ENCODE measurements at places on chromosomes 5 and 9.

DNA sequence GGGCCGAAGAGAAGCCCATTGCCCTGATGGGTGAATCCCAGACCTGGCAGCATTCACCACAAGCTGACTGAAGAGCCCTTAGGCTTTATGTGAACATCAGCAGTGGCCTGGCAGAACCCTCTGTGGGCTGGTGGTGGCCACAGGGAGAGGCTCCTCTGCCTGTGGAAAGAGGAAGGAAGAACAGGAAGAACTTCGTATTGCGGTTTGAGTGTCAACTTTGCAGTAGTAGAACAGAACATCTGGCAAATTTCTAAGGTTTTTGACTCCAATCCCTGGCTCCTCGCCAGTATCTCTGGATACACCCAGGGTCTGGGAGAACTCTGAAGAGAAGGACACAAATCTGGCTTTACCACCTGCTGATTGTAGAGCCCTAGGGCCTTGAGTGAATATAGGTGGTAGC, 356.4 kb upstream of the GRAMD2B start:
- no peak for DNase-seq

- no peak for DNase-seq
Measured at GRCh38 chr9:84061613-84062193, 81.1 kb downstream of the RMI1 start.

DNA sequence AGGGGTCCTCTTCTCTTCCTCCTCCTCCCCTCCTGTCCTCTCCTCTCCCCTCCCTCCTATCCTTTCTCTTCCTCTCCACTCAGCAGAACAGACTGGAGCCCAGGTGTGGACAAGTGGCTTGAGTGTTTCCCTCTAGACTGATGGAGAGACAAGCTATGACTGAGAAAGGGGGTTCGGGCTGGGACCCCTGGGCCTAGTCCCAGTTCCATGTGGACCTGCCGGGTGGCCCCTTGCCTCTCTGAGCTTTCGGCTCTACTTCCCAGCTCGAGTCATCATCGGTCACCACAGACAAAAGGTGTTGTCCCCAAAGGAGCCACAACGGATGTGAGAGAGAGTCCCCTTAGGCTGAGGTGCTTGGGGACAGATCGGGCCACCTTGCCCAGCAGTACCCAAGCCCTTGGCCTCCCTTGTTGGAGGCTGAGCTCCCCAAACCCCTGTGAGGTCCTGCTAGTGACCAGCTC, 3.4 kb upstream of the RXRA start:
- no peak for DNase-seq

GRCh38 chr9:75532233-75533050, 358.0 kb upstream of the PCSK5 start:
- no peak for DNase-seq

DNA sequence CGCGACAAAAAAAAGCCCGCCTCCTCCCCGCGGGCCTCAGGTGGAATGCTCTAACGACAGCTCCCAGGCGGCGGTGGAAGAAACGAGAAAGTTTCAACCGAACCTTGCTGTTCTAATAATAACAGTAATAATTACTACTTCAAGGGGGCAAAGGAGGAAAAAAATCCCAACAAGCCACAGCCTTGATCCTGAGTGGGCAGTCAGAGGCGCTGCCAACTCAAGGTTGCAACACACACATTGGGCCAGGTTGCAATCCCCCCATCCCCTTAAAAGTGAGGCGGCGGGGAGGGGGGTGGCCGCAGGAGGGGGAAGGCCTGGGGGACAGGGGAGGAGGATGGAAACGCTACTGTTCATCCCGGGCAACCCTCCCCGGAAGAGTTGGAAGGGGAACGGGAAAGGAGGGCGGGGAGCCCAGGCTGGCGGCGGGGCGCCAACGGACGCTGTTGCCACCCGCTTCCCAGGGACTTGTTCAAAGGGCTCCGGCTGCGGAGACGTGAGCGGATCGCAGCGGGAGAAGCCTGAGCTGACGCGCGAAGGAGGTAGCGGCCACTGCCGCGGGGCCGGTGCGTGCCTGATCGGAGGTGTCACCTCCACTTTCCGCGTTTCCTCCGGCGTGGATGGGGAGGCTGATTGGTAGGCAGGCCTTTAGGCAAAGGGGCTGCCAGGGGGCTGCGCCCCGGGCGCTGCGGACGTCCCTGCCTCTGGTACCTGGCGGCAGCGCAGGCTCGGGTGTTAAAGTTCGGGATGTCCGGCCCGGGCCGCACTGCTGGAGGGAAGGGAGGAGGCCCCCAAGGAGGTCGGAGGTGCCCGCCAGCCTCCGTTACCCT, 647 bp downstream of the SMARCA2 start:
- DNase-seq = peak; percentile 24

GRCh38 chr5:178389796-178390195, 157.2 kb upstream of the PHYKPL start:
- no peak for DNase-seq

DNA sequence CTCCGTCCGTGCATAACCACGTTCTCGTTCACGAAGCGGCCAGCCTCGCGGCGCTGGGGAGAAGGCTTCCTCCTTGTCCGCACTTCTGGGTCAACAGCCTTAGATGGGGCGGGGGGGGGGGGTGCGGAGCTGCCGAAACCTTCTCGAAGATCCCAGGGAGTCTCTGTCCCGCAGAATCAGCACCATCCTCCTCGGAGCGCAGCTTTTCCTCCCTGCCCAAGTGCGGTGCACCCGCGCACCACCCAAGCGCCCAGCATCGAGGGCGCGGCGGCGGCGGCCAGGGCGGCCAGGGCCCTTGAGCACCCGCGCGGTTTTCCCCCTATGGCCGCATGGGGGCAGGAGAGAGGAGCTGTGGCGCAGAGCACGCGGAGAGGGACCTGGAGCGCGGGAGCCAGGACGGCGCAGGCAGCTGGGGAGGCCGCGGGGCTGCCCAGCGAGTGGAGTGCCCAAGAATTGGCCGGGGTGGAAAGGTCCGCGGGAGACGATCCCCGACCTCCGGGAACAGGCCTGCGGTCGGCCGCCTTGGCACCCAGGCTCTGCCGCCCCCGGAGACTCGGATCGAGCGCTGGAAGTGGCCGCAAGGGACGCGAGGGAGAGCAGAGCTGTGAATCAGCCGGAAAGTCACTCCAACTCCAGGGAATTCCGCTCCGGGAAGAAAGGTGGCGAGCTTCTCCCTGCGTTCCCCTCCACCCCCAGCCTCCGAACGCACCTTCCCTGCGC, 43.1 kb downstream of the TMEM174 start:
- DNase-seq = peak; percentile 61

DNA sequence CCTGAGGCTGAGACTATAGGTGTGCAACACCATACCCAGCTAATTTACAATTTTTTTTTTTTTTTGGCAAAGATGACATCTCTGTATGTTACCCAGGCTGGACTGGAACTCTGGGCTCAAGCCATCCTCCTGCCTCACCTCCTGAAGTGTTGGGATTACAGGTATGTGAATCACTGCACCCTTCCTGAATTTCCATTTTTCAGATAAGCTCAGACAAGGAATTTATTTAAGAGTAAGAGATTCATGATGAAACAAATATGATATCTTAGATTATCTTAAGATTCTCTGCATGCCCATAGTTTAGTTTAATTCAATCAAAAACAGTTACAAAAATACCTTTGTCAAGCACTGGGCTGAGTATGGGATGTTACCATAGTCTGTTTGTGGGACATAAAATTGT, 128.4 kb upstream of the BASP1 start:
- no peak for DNase-seq

GRCh38 chr5:88487066-88487465, 218.4 kb upstream of the TMEM161B start:
- DNase-seq = no peak

DNA sequence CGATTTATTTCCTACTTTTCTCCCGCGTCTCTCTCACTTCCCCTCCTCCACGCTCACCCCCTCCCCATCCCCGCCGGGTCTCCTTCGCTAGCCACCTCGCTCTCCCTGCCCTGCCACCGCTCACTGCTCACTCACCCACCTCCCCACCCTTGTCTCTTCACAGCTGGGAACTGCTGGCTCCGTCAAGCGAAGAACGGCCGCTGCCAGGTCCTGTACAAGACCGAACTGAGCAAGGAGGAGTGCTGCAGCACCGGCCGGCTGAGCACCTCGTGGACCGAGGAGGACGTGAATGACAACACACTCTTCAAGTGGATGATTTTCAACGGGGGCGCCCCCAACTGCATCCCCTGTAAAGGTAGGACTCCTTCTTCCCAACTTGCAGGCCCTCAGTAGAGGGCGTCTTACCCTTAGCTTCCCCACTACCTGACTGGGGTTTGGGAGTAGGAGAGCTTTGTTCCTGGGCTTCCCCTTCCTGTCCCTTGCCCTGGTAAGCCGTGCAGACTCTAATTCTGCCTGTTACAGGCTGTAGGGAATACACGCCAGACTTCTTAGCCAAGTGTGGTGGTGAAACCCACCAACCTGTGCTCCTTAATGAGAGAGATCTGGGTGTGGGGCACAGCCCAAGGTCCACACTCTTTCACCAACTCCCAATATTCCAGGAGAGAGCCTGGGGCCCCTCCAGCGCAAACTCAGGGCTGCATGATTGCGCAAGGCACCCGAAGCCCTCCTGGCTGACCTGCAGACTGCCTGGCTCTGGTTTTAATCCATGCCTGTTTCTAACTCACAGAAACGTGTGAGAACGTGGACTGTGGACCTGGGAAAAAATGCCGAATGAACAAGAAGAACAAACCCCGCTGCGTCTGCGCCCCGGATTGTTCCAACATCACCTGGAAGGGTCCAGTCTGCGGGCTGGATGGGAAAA, 2.5 kb downstream of the FST start:
- DNase-seq = no peak

- DNase-seq = peak; percentile 24
Measured at GRCh38 chr5:66041627-66042026, 102.5 kb upstream of the SREK1 start.

DNA sequence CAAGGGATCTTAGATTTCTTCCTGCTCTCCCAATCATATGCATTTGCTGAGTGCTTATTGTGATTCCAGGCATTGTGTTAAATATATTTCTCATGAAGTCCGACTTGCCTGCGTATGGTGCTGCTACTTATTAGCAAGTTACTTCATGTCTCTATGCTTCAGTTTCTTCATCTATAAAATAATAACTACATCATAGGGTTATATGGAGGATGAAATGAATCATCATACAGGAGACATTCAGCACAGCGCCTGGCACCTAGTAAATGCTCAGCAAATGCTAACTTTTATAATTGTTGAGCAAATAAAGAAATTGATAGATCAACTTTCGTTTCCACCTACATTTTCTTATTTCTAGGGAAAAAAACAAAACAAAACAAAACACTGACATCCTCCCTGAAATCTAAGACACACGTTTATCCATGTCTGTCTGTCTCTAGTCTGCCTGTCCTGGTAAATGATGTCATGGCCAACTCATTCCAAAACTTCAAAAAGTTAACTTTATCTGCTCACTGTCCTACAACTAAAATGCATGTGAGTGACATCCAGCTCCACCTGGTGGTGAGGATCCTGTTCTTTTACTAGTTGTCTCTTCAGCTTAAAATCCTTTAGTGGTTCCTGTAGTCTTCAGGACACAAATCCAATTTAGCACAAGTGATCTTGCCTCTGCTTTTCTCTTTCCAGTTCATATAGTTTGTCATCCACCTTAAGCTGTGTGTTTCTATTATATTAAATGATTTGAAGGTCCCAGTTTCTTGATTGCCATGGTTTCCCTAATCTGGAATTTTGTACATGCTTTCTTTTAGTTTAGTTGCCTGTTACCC, 27.7 kb downstream of the PPP3R2 start:
- DNase-seq = no peak

- DNase-seq = no peak
Measured at GRCh38 chr5:32498484-32498883, 53.9 kb upstream of the ZFR start.

GRCh38 chr9:37621273-37622121, 29.1 kb upstream of the TOMM5 start:
- no peak for DNase-seq

DNA sequence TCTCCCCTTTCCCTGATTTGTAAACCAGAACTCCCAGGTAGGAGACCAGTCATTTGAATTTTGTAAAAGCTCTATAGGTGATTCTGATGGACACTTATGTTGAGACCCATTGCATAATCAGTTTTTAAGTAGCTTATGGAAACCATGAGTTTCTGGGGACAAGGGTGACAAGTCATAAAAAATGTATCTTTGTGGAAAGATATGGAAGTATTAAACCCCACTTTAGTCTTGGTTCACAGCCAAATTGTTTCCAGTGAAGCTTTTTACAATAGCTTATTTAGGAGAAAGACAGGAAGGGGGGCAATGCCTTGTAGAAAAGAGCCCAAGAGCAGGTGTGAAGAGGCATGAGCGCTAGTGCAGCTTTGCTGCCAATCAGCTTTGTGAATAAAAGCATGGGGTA, 453 bp upstream of the CCL28 start:
- no peak for DNase-seq

GRCh38 chr9:1536522-1537170, 478.5 kb upstream of the SMARCA2 start:
- DNase-seq = no peak

GRCh38 chr5:155270725-155271124, 257.2 kb downstream of the KIF4B start:
- DNase-seq = no peak

GRCh38 chr9:2727966-2728613, 10.8 kb downstream of the KCNV2 start:
- DNase-seq = peak; percentile 68

Measured in foreskin melanocyte (primary cell).